ENCODE measurements at places on chromosomes 11 and 22. TPM values are rescaled to one million over a fixed set of nuclear protein-coding genes. Genes with fewer than 3 reads are reported as not detected.

Gene KLHDC7B
- total RNA-seq = 1.9 TPM

DNA sequence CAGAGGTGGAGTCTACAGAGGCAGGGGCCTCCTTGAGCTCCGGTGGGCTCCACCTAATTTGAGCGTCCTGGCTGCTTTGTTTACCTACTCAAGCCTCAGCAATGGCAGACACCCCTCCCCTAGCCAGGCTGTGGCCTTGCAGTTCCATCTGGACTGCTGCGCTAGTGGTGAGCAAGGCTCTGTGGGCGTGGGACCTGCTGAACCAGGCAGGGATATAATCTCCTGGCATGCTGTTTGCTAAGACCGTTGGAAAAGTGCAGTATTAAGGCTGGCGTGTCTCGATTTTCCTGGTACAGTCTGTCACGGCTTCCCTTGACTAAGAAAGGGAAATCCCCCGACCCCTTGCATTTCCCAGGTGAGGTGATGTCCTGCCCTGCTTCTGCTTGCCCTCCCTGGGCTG, 77.7 kb downstream of the GDPD4 start:
- DNase-seq = no peak

GRCh38 chr22:47654922-47655491, 892.6 kb downstream of the TBC1D22A start:
- no peak for DNase-seq

DNA sequence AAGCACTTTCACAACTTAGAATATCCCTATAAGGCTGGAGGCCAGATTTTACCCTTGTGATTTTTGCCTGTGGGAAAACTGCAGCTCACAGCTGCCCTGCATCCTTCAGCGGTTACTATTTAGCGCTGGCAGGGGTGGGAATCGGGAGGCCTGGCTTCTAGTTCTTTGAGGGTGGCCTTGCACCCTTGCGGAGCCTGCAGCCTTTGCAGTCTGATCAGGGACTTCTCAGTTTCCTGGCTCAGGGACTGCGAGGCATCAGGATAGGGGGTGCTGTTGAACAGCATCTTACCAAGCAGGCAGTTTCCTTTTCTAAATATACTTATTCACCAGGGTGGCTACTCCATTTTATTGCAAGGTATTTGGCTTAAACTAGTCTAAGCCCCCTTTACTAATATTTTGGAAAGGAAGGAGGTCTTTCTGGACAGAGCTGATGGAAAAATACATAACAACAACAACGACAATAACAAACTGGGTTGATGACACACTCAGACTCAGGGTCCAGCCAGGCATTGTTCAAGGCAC, 2.9 kb upstream of the APOA1 start:
- DNase-seq = no peak

DNA sequence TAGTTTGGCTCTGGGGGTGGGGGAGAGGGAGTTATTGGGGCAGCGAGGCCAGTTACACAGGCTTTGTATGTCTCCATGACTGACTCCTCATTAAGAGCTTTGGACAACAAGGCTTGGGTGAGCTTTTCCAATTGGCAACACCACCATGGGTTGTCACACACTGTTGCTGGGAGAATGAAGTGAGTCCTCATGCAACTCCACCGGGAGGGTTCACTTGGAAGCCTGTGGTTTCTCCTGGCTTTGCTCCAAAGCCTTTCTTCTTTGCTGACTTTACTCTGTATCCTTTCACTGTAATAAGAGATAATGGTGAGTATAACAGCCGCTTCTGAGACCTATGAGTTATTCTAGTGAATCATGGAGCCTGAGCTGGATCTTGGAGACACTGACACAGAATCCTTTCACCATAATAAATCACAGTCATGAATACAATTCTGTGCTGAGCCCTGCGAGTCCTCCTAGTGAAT, 24.9 kb downstream of the EIF3F start:
- DNase-seq = peak; percentile 94

- DNase-seq = no peak
These were observed 7.3 kb downstream of the PARVB start for GRCh38 chr22:44031158-44031952.

DNA sequence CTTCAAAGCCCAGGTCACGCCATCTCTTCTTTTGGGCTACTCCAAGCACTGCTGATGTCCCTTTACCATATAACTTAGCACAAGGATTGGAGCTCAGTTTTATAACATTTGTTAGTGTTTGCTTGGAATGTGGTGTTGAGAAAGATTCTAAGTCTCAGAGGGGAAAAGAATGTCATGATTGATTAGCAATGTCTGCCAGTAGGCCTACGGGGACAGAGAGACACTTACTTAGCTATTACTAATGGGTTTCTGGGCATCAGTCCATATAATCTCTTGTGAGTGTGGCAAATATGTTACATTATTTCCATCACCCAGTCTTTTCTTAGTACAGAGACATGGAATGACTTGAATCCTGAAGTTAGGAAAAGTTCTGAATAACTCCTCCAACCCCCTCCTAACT, 75.4 kb upstream of the FSHB start:
- DNase-seq = peak; percentile 6

- no peak for DNase-seq
These were observed 18.6 kb downstream of the EMID1 start for GRCh38 chr22:29224121-29224858.

GRCh38 chr11:763549-764321, 13.6 kb downstream of the GATD1 start:
- DNase-seq = no peak

- no peak for DNase-seq
These were observed 23.0 kb downstream of the EHF start for GRCh38 chr11:34643846-34644245.

DNA sequence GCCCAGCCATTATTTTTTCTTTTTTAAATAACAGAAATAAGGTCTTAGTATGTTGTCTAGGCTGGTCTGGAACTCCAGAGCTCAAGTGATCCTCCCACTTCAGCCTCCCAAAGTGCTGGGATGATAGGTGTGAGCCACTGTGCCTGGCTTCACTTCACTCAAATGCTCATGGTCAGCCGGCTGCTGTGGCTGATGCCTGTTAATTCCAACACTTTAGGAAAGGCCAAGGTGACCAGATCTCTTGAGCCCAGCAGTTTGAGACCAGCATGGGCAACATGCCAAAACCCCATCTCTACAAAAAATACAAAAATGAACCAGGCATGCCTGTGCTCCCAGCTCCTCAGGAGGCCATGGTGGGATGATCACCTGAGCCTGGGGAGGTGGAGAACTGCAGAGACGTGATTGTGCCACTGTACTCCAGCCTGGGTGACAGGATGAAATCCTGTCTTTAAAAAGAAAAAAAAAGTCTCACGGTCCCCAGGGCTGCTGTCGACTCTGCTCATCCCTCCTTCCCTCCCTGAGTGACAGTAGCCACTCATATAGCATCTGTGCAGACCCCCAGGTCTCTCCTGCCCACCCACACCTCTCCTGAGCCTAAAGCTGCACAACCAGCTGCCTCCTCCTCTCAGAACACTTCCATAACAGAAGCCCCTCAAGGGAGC, 3.6 kb downstream of the YDJC start:
- no peak for DNase-seq

DNA sequence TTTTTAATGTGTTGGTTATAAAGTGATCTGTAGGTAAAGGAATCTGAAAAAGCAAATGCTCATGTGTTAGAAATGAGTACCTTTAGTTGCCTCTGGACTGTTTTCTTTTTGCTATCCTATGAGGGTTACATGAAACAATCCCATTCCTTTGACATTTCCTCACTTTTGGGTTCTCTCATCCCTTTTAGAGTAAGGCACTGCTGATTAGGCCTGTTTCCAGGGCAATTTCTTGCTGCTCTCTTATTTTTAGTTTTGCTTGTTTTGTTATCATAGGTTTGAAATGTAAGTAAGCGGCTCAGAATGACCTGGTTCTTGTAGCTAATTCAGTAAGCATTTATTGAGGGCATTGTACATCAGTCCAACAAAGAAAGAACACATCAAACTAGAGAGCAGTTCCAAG, 138.9 kb downstream of the DDX10 start:
- peak; percentile 64 for DNase-seq
